Cortex of kidney (tissue), 1 donor: ENCODE measurements at places on chromosomes 7 and 10.

DNA sequence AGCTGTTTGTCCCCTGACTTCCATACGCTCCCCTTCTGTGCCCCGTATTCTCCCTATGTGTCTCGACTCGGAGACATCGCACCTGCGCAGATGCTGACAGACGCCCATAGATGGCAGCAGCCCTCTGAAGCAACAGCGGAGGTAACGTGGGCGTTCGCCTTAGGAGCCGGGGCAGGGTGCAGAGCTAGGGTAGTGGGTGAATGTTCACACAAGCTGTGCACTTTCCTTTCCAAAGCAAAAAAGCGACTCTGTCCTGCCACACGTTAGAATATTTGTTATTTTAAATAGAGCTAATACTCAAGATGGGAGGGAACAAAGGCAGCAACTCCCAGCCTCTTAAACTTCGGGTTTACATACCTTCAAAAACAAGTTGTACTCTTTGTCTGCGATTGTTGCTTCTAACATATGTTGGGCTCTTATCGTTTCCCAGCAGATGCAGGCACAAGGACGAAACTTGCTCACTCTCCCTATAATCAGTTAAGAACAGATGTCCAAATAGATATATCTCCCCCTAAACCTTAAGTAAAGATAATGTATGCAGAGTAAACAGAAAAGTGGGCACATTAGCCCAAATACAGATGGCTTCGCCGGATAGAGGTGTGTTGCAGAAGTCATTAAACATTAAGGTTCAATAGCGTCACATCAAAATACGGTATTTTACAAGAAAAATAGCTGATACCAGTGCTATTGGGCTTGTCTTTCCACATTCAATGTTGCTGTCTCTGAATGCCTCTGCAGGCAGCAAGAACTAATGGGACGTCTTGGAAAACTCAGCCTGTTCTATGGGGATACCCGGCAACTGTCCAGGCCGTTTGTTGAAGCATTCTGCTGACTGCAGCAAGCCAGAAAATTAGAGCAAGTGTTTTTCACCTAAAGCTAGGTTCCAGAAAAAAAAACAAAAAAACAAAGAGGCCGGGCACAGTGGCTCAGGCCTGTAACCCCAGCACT is 340.3 kb upstream of the PRKCQ start:
- no peak for DNase-seq

GRCh38 chr10:119207713-119208552 is 562 bp downstream of the GRK5 start:
- no peak for DNase-seq

DNA sequence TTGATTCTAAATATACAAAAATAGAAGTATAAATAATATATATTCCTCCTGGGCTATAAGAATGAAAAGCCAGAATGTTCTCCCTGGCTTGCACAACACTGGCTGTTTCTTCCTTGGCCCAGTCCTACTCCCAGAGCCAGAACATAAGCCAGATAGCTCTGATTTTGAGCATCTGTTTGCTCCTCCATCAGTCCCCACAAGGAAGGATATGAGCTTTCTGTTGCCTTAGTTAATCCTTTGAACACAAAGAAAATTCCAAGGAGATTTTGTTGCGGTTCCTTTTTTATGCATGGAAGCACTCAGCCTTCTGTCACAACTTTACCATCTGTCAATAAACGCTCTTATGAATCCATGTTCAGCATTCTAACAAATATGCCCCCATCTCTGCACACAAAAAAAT is 361.8 kb downstream of the IPMK start:
- no peak for DNase-seq

DNA sequence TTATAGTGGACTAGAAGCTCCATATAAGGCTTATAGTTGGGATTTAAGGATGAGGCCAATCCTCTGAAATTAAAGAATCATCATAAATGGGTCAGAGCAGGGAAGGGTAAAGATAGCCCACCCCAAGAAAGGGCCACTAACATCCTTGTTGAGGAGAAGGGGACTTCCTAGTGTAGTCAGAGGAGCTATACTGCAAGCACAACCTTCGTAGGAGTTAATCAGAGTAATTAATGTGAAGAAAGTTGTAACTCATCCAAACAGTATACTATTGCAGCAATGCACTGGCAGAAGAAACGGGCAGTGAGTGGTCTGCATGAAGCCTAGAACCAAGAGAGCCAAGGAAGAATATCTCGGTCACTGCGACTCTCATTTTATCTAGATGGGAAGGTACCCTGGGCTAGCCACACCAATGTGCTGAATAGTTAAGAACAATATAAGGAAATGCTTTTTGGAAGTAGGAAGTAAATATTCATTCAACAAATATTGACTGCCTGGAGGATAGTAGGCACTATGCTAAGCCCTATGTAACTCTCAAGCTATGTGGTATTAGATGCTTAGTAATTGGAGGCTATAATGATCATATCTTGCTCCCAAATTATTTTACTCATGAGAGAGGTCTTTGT is 13.3 kb downstream of the OTUD1 start:
- no peak for DNase-seq

GRCh38 chr10:87991946-87992345 is 128.5 kb downstream of the PTEN start:
- no peak for DNase-seq

GRCh38 chr10:19046679-19047078 is 1.9 kb upstream of the MALRD1 start:
- no peak for DNase-seq

- DNase-seq = no peak
These were observed 220.8 kb downstream of the ARHGAP21 start for GRCh38 chr10:24502801-24503460.

DNA sequence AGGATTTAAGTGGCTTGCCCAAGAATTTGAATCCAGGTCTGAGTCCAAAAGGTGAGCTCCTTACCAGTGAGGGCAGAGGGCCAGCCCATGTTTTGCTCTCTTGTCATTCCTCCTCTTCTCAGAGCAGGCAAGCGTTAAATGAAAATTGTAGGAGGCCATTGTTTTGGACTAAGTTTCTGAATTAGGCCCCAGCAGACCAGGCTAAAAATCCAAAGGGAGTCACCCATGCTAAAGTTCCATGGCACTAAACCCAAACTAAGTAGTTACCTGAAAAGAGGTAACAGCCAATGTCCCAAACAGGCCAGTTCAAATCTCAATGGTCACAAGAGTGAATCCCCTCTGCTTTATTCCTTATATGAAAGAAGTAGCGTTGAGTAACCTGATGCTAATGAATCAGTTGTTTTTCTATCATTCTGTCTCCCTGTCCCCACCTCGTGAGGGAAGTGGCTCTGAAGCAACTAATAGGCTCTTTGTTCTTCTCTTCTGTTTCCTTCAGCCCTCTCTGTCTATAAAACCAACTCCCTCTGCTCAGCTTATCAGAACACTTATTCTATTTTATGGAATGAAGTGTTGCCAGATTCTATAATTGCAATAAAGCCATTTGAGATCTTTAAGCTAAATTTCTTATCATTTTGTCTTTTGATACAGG is 17.5 kb upstream of the CDH23 start:
- DNase-seq = no peak

DNA sequence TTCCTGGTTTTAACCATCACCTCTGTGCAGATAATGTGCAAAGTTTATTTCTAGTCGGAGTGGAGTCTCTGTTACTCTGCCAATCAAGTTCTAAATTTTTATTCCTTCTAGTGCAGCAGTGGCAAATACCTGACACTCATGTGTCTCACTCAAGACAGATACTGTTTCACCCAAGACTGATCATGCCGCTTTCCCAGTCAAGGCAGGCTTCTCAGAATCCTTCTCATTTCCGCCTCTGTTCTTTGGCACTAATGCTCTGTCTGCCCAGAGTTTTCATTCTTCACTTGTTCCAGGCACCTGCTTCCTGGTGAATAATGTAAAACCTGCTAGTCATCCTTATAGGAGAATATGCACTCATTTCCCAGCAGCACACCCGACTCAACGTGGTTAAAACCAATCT is 24.7 kb downstream of the MET start:
- DNase-seq = no peak

DNA sequence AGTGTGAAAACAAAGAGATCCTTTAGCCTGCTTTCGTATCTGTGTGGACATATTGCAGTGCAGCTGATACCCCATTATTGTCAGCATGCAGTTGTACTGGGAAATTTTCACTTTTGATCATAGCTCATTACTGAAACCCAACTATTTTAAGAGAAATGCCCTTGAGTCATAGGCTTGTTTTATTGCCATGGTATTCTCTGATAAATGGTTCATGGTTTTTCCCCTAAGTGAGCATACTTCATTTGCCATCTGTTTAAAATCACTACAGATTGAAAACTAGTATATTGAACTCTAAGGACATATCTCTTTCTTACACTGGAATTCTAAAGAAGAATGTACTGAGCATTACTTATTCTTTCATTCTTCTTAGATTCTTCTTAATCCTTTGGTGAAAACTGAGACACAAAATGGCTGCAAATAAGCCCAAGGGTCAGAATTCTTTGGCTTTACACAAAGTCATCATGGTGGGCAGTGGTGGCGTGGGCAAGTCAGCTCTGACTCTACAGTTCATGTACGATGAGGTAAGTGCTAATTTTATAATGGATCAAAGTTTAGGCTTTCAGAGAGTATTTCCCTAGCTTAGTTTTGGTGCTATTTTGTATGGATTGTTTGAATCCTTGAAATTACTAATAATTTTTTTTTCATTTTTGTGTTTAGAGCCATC is 63.0 kb downstream of the RALA start:
- DNase-seq = no peak

GRCh38 chr10:436911-437665 is 252.4 kb downstream of the DIP2C start:
- no peak for DNase-seq

GRCh38 chr10:79628988-79629954 is 18.5 kb downstream of the SFTPA1 start:
- no peak for DNase-seq

GRCh38 chr10:52740913-52741675 is 31.5 kb downstream of the MBL2 start:
- no peak for DNase-seq

DNA sequence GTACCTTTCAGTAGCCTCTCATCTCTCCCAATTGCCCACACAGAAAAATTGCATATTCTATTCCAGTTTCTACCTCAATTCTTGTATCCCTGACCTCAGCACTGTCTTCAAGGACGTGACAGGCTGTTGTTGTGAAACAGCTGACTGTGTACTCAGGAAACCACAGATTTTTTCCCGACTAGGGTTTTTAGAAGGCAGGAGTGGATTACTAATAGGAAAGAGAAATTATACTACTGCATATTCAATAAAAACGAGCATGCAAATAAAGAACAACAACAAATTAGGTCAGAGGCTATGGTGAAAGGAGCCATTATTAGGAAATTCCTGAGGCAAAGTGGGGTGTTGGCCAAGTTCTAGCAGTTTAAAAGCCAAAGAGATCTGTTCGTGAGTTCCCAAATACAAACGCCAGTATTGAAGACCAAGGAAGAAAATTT is 93.4 kb downstream of the DOCK4 start:
- DNase-seq = no peak

DNA sequence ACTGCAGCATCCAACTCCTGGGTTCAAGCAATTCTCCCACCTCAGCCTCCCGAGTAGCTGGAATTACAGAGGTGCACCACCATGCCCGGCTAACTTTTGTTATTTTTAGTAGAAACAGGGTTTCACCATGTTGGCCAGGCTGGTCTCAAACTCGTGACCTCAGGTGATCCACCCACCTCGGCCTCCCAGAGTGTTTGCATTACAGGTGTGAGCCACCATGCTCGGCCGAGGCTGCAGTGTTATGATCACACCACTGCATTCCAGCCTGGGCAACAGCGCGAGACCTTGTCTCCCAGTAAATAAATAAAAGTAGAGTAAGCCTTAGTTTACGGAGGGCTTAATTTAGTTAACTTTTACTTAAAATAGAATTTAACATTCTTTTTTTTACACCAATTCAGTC is 23.7 kb upstream of the IGF2BP3 start:
- no peak for DNase-seq

DNA sequence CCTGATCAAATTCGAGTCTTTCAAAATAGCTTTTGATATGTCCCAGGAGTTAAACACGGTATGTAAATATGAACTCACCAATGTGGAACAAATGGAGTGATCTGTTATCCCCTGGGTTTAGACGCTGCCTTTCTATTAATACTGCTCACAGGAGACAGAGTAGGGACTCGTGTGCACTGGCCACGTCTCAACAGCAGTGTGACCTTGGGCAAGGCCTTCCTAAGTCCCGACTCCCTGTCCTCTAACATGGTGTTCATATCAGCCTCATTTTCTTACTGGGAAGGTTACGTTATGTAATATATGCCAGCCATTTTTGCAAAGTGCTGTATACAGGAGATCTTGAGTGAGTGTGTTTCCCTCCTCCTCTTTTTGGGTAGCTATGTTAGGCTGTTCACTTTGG is 1.8 kb downstream of the WDR37 start:
- no peak for DNase-seq

DNA sequence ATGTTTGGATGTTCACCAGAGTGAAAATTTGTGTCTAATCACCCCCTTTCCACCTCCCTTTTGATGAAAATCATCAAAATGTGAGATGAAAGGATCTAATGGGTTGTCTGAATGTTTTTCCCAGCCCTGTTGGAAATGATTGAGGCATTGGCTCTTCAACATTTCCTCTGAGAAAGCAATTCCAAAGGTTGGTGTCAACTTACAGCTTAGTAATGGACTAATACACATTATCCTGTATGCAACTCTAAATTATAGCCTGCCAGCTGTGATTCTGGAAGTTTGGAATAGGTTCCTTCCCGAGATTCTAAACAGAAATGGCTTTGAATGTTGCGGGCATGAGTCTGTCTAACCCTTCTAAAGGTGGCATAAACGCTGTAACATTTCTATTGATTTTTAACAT is 152.9 kb downstream of the DYNC1I1 start:
- DNase-seq = no peak

DNA sequence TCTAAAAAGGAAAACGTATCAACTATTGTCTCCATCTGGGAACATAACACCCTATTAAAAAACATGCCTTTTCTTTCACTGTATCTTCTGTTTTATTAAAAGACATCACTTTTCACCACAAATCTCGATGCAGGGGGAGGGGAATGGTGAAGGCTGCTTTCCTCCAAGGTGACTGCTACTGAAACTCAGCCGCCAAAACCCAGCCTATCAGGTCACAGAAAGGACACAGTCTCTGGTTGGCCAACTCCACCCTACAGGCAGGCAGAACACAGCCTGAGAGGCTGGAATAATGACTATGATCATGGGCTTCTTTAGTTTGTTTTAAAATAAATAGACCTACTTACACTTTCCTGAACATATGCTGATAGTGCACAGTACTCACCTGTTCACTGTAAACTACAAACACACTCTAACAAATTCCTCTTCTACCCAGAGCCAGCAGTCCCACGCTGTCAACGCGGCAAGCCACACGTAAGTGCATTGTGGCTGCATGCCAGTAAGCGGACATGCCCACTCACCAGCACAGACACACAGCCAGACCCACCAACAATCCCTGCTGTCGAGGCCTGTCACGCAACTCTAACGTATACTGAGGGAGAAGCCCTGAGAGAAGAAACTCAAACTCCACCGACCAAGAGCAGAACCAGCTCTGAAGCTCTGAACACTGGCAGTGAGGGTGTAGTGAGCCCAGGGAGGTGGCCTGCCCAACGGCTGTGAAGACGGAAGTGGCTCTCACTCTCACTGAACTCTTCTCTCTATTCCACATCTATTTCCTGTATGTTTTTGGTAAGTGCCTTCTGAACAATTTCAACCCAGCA is 41.8 kb downstream of the NCAPG2 start:
- DNase-seq = no peak

- DNase-seq = no peak
These were observed 18.8 kb downstream of the TNKS2 start for GRCh38 chr10:91816981-91817380.

GRCh38 chr10:98388101-98388655 is 26.8 kb downstream of the PYROXD2 start:
- no peak for DNase-seq

GRCh38 chr10:76301950-76302349 is 870.5 kb downstream of the LRMDA start:
- DNase-seq = no peak
